Right atrium auricular region (tissue), 2 donors: ENCODE measurements at places on chromosomes 6 and 20. TPM values are rescaled to one million over a fixed set of nuclear protein-coding genes. Genes with fewer than 3 reads are reported as not detected.

- DNase-seq = no peak
Measured at GRCh38 chr6:67883500-67884366, 751.3 kb upstream of the ADGRB3 start.

TAB2 gene
- total RNA-seq = 58.5 TPM

- no peak for DNase-seq
Measured at GRCh38 chr6:87378947-87379346, 28.8 kb upstream of the CFAP206 start.

DNA sequence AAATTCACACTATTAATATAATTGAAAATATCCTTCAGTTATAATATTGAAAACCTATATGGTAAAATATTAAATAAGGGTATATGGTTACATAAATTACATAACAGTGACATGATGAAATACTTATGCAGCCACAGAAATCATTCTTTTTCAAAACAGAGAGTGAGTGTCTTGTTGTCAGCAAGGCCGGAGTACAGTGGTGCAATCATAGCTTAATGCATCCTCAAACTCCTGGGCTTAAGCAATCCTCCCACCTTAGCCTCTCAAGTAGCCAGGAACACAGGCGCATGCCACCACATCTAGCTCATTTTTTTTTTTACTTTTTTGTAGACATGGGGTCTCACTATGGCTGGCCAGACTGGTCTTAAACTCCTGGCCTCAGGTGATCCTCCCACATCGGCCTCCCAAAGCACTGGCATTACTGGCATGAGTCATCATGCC is 40.4 kb downstream of the FAM8A1 start:
- no peak for DNase-seq

DNA sequence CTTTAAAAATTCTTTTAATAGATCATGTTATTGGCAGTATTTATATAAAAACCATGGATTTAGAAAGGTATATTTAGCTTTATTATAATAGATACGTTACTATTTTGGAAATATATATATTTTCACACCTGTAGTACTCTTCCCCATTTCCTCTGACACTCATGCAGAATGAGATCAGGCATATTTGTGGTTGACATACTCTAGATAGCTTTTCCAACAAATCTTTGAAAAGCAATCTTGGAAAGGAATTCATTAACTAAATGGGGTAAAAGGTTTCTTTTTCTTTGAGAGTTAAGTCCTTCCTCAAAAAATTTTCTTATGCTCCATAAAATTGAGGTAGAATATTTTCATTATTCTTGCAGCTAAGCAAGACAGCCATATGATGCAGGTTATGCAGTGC is 14.5 kb downstream of the ASF1A start:
- DNase-seq = no peak

BEND3 gene
- total RNA-seq = 1.9 TPM

GRCh38 chr6:14703586-14703985 is 542.3 kb upstream of the JARID2 start:
- no peak for DNase-seq

NOX3 gene
- total RNA-seq = not detected

PRDM1 gene
- 1.9 TPM for total RNA-seq

ZNF337 gene
- total RNA-seq = 6.2 TPM

GRCh38 chr20:47792021-47792618 is 6.8 kb upstream of the SULF2 start:
- DNase-seq = peak; percentile 88

HCRTR2 gene
- not detected for total RNA-seq

DNA sequence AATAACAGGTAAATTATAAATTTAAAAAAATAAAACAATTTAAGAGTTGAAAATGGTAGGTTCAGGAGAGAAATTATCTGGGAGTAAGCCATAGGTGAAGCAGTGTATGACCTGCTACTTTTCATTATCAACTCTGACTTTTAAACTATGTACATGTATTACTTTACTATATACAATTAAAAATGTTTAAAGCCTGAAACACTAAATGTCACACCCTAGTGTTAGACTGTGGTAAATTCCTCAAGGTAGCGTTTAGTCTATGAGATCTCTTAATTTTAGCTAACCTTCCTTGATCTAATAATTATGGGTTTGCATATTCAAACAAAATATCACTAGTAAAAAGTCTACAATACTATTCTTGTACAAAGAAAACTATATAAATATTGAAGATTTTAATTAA is 22.3 kb upstream of the TBC1D32 start:
- DNase-seq = no peak

DNA sequence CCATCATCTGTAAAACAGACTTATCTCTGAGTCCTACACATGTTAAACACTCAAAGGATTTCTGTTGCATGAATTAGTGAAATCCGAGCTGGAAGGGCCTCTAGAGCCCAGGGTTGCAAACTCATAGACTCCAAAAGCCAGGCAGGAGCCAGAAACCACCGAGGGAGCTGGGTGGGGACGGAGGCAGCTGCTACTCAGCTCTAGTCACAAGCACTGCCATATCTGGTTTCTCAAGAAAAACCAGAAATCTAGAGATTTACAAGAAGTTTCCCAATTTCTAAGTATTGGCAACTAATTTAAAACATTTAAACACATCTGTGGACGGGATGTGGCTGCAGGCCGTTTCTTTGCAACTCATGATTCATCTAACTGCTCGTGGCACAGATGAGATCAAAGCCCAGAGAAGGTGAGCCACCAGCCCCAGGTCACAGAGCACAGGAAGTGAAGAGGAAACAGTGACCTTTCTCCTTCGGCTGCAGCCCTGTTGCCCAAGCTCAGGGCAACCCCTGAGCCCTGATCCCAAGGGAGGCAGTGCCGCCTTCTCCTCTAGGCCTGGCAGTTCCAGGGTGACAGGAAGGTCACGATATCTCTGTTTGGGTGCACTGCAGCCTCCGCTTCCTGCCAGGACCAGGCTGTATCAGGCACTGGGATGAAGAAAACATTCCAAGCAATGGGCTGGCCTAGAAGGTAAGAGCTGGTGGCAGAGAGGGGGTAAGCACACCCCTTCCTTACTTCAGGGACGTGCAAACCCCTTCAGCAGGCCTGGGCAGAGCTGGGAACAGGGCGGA is 26.4 kb upstream of the PTGIS start:
- peak; percentile 91 for DNase-seq

SMPD2 gene
- total RNA-seq = 5.5 TPM

ROS1 gene
- total RNA-seq = not detected

DNA sequence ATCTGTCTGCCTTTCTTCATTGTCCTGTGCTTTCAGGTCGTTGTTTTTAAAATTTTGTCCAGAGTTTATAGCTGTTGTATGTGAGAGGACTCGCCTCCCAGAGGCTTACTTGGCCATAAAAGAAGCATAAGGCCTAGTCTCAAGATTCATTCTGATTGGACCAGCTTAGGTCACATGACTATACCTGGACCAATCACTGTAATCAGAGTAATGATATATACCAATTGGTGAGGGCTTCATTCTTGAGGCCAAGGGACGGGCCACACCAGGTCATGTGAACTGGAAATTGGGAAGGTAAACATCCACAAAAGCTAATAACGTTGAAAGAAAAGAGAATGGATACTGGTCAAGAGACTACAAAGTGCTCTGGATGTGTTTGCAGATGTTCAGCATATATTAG is 141.4 kb upstream of the SULF2 start:
- DNase-seq = no peak

- no peak for DNase-seq
Measured at GRCh38 chr20:21840991-21841390, 135.5 kb downstream of the PAX1 start.

- no peak for DNase-seq
Measured at GRCh38 chr20:24033565-24033964, 45.0 kb upstream of the GGTLC1 start.

CCDC28A gene
- 8.7 TPM for total RNA-seq

PBOV1 gene
- not detected for total RNA-seq

DNA sequence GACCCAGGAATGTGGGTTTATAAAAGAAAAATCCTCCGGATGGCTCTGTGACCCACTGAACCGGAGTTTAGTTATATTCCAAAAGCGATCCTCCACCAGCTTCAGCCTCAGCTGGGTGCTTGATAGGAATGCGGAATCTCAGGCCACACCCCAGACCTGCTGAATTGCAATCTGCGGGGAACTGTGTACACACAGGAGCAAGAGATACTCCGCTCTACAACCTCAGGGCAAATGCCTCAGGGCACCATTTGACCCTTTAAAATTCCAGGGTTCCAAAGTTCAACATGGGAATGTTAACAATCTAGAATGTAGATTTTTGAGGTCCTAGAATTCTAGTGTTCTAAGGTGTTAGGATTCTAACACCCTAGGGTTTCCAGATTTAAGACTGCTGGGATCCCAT is 10.8 kb downstream of the BPIFA2 start:
- DNase-seq = no peak

GRCh38 chr6:40075056-40075590 is 140.9 kb upstream of the MOCS1 start:
- no peak for DNase-seq

DNA sequence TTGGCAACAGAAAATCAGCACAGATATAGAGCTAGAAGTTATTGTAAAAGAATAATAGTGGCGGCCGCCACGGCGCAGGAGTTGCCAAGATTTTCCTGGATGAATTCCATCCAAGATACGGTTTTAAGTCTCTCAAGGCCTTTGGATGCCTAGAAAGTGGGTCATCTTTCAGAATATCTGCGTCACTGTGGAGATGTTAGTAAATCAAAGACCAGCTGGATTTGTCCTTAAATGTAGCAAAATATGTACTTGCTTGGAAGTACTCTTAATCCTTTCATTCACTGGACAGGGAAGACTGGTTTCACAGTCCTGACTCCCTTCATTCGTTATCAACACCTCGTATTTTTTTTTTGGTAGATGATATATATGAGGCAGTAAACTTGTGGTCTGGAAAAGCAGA is 83.0 kb downstream of the SLC22A3 start:
- DNase-seq = peak; percentile 75

PDE10A gene
- total RNA-seq = 3.6 TPM

MRAP2 gene
- 0.20 TPM for total RNA-seq

DNA sequence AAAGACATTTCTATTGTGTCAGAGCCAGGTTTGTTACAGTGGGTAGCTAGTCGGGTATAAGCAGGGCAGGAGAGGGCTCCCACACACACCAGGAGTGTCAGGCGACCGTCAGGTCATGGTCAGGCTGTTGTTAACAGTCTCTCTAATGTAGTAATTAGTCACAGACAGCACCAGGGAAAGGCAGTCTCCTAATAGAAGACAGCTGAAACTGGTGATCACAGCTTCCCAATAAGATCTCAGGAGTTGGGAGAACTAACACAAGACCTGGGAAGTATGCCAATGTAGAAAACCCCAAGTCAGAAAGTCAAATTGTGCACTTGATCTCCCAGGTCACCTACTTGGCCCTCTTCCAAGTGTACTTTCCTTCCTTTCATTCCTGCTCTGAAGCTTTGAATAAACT is 53.0 kb upstream of the GPR6 start:
- DNase-seq = no peak

F13A1 gene
- total RNA-seq = 33.2 TPM

NINL gene
- 3.7 TPM for total RNA-seq

DNA sequence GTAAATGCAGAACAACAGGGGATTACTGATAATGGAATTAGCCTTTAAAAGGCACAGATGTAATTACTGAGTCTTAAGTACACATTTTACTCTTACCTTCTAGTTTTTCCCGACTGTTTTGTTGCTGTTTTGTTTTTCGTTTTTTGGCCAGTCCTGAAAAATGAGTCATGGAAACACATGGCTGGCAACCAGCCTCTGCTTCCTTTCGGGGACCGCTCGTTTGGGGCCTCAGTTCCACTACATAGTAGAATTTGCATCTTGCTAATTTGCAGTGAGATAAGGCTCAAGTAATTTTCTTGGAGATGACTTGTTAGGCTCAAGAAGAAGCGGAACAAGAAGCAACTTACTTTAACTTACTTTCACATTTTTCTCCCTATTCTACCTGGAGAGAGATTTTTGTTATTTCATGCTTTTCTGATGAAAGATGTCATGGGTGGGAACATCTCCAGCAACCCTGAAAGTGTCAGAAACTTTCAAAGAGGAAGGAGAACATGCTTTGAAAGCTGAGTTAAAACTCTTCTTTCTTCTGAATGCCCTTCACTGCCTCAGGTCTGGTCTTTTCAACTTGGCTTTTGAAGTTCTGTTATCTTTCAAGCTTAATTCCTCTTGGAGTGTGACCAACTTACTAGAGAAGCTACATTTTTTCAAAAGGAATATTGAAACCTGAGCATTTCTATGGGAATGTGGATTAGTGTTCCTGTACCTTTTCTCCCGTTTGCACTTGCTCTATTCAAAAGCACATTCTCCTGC is 71.5 kb upstream of the HDAC2 start:
- no peak for DNase-seq

GRCh38 chr6:48315051-48315719 is 204.2 kb upstream of the PTCHD4 start:
- DNase-seq = no peak

TUBB1 gene
- total RNA-seq = 0.19 TPM

- DNase-seq = no peak
Measured at GRCh38 chr6:34981951-34982350, 92.9 kb downstream of the ANKS1A start.

GRCh38 chr6:43724354-43724753 is 36.8 kb upstream of the MRPS18A start:
- no peak for DNase-seq
